ENCODE measurements at places on chromosomes 4 and X. TPM values are rescaled to one million over a fixed set of nuclear protein-coding genes. Genes with fewer than 3 reads are reported as not detected.

The CLIC2 gene
- total RNA-seq: not detected

The SLITRK4 gene
- 29.5 TPM for total RNA-seq

The SETD7 gene
- 19.6 TPM for total RNA-seq

The APLN gene
- not detected for total RNA-seq

The PACRGL gene
- total RNA-seq: 10.8 TPM

The TKTL2 gene
- not detected for total RNA-seq

The WNK3 gene
- total RNA-seq: 1.3 TPM

The SERPINA7 gene
- total RNA-seq: not detected

The UGT2B17 gene
- total RNA-seq: 0.25 TPM

The GPR119 gene
- total RNA-seq: not detected

The GAGE12H gene
- total RNA-seq: not detected

The TLR7 gene
- total RNA-seq: not detected

The ANKRD50 gene
- 13.7 TPM for total RNA-seq

The NXF2 gene
- total RNA-seq: not detected

The GPC4 gene
- 8.5 TPM for total RNA-seq

Measured in mesangial cell (primary cell).